ENCODE measurements at places on chromosomes 13 and 19.

DNA sequence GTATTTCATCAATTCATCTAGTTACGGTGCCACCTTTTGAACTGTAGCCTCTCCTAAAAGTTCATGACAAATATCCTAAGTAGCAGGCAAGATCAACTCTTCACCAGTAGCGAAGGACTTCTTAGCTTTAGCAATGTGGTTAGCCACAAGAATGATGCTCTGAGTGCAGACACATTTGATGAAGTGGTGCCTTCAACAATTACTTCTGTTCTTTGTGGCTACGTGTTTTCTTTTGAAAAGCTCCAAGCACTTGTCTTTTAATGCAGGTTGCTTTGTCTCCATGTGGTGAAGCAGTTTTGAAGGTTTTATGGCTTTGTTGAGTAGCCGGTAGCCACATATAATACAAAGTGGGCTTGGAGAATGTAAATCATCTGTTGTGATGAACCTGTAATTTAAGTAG is 194.7 kb downstream of the B3GLCT start:
- DNase-seq = no peak

DNA sequence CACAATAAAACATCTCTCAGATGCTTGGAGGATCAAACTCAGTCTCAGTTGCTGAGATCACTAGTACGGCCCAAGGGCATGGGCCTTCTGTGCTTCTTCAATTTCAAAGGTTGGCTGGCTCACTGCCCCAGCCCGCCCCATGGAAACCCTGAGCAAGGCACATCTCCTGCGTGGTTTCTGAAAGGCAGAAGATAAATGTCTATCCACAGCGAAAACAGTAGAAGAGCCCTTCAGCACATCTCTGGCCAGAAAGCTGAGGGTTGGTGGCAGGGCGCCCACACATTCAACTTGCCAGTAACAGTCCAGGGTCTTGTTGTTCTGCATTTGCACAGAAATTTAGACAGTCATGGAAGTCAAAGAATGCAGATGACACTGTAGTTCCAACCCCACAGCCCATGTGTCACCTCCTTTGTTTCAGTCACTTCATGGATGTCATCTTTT is 24.0 kb upstream of the KATNAL1 start:
- no peak for DNase-seq

DNA sequence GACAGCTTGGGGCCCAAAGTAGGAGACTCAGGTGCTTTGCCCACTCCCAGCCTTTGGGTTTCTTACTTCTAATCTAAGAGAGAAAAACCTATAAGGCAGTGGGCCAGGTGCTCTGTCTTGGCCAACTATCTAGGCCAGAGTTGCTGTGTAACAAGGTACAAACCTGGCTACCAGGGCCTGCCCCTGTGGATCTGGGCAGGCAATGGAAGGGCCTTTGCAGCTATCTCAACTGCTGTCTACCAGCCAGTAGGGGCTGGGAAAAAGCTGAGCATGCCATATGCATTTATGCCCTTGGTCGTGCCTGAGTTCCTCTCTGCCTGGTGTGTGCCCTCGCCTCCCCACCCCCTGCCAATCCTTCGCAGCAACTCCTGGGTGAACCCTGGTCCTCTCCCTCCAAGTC is 16.7 kb upstream of the SERPINE3 start:
- DNase-seq = no peak

DNA sequence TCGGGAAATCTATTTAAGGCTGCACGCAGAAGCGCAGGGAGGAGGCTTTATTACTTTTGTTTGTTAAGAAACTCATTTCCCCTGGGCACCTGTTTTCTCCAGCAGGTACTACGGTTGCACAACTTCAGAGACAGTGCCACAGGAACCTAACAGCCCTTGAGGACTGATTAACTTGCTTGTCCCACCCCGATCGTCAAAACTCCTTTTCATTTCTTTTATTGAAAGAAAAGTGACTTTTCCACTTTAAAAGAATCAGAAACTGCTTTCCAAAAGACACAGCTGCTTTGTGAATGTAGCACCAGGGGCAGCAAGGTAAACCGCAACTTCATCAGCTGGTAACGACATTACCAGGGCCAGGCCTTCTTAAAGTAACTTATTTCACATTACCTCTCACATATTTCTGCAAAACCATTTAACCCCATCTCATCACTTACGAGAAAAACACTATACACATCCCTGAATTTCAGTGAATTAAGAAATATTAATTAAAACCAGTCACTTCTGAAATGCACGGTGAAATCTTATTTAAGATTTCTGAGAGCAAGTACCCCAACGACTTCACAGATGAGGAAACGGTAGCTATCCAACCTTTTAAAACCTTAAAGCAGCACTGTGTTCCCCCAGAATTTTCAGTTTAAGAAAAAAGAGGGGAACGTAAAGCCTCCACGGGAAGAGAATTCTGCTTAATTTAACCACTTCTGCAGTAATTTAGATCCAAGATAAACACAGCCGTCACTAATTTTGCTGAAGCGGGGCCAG is 1.4 kb downstream of the ANKRD10 start:
- no peak for DNase-seq

GRCh38 chr13:51323824-51324511 is 15.5 kb upstream of the SERPINE3 start:
- no peak for DNase-seq

GRCh38 chr19:20250121-20250520 is 83.1 kb downstream of the ZNF486 start:
- DNase-seq = no peak

DNA sequence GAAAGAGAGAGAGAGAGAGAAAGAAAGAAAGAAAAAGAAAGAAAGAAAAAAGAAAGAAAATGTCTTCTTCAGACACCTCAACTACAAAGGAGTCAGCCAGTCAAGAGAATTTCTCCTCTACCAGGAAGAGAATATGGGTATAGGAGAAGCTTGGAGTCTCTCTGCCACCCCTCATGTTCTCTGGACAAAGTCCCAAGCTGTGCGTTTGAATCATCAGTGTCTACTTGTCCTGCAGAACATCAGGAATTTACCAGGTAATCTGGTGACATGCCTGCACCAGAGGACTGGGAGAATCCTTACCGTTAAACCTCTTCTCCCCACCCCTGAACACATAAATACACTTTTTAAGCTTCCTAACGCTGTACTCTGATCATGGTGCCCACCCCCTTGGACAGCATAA is 119.5 kb downstream of the TM9SF2 start:
- no peak for DNase-seq

- DNase-seq = no peak
Observed at GRCh38 chr13:110875241-110875640, 39.6 kb downstream of the ANKRD10 start.

GRCh38 chr13:48678316-48678715 is 24.6 kb downstream of the CYSLTR2 start:
- no peak for DNase-seq

DNA sequence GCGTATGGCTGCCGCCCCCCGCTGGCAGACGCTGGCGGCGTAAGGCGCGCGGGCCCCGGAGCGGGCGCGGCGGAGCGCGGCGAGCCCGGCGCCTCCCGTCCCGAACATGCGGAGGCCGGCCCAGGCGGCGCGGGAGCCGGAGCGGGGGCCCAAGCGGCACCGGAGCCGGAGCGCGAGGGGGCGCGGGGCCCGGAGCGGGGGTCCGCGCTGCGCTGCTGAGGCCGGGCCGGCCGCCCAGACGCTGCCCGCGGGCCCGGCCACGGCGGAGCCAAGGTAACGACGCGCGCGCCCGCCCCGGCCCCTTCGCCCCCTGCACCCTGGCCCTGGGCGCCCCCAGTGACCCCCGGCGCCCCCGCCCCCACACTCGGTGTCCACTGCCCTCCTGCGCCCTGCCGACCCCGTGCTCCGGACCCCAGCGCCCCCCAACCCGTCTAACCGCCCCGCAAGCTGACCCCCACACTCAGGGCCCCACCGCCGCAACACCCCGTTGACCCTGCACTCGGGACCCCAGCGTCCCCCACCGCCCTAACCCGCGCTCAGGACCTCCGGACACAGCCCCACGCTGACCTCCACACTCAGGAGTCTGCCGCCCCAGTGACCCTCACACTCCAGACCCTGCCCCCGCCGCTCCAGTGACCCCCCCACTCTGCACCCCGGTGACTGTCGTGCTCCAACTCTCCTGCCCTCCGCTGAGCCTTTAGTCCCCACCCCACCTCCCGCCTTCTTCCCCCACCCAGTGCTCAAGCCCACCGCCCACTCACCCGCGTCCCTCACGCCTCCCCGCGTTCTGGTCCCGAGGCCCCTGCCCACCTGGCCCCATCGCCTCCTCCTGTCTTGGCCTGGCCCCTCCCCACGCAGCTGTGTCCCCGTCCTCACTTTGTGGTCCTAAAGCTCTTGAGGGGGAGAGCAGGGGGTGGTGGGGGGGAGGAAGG is at the start of gene CSNK1G2:
CSNK1G2 (plus strand) TSS at position 27 of the 932 bp plus-strand sequence. CDS start 28,601 bp downstream, outside the sequence.
- no peak for DNase-seq

DNA sequence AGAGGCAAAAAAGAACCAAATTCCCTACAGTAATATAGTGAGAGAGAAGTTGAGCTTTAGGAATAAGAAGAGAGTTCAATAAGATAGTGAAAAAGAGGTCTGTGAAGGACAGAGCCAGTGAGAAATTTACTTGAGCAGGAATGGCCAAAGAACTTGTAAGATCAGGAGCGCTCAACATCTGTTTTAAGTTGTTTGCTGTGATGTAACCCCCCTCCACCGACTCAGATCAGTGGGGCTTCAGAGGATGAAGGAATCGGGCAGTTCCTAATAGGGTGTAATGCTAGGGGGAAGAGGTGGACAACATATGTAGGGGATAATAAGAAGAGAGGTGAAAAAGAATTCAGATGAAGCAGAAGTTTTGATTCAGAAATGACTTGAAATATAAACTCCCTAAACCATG is 85.3 kb upstream of the FNDC3A start:
- DNase-seq = no peak

DNA sequence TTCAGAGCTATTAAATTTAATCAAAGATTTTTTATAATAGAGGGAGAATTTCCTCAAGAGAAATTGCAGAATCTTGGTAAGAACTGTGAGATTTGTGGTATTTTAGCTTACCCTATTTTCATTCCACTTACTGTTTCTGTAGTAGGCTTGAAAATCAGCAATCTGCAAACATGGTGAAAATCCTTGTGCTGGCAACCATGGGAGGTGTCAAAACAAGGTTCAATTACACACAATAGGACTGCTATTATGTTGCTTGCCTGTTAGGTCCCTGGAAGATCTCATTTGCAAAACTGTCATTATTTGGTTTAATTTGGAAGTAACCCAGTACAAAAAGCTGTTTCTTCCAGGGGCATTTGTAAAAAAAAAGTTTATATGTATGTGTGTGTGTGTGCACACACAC is 662.8 kb upstream of the SLITRK6 start:
- no peak for DNase-seq

- no peak for DNase-seq
Observed at GRCh38 chr19:50230379-50231351, 27.2 kb downstream of the MYH14 start.

GRCh38 chr19:6238643-6239281 is 41.0 kb downstream of the MLLT1 start:
- no peak for DNase-seq

GRCh38 chr13:20359335-20359734 is 127.2 kb upstream of the GJB6 start:
- peak; percentile 34 for DNase-seq

- DNase-seq = no peak
Observed at GRCh38 chr13:91174886-91175501, 172.5 kb upstream of the MIR17HG start.

DNA sequence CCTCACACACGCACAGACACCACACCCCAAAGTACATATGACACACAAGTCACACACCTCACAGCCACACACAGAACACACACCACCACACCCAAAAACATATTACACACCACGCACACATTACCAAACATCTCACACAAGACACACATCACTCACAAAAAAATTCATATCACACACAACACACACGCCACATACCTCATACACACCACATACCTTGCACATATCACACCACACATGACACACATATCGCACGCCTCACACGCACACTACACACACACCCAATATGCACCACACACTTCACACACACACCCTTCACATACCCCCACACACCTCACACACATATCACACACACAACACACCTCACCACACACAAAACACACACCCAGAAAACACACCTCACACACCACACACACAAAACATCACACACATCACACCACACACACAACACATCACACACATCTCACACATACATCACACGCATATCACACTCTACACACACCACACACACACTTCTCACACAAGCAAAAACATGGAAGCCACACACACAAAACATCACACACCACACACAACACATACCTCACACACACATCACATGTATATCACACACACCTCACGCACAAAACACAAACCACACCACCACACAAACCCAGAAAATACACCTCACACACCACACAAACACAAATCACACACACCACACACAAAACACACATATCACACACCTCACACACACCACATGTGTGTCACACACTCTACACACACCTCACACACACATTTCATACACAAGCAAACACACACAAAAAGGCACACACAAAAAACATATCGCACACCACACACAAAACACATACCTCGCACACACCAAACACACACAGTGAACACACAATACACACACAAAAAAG is 132.1 kb downstream of the CRYL1 start:
- DNase-seq = no peak

GRCh38 chr19:5952193-5953029 is 25.5 kb downstream of the RANBP3 start:
- no peak for DNase-seq

DNA sequence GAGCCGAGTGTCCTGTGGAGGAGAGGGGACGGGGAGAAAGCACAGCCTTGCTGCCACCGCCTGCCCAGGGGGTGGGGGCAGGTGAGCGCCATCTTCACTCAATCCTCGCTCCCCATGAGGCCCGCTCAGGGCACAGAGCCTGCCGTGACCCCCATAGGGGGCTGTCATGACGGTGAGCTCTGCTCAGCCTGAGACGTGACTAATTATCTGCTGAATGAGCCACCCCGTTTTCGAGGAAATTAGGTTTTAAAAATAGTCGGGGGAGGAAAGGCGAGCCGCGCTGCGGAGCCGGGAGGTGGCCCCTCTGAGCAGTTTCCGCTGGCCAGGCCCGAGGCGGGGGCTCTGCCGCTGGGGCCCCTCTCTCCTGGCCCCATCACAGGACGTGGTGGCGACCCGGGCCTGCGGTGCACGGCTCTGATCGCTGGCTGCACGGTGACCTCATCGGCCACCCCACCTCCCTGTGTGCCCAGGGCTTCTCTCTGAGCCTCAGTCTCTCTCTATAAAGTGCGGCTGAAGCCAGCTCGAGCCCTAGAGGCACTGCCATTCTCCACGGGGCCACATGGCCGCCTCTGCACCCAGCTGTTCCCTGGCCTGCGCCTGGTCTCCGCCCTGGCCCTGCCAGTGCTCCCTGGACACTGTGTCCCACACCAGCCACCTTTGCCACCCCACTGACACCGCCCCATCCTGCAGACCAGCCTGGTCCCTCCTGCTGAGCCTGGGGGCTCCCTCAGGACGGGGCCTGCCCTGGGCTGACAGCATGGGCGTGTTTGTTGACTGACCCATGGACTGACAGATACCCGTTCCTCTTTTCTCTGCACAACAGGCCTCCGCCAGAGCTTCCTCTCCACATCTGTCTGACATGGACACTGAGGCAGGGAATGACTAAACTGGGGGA is 28.3 kb downstream of the PIP5K1C start:
- DNase-seq = no peak

GRCh38 chr13:36509369-36509768 is 77.1 kb downstream of the CCNA1 start:
- DNase-seq = no peak

GRCh38 chr13:76622315-76623040 is 263.7 kb downstream of the KCTD12 start:
- DNase-seq = no peak
